ENCODE measurements at places on chromosomes 1 and 21. TPM values are rescaled to one million over a fixed set of nuclear protein-coding genes. Genes with fewer than 3 reads are reported as not detected.

The ANKRD65 gene
- polyA plus RNA-seq = 5.4 TPM

The PTPRC gene
- 16.4 TPM for polyA plus RNA-seq

The GADD45A gene
- polyA plus RNA-seq = 49.9 TPM

The TMPRSS15 gene
- polyA plus RNA-seq = not detected

The CYP4B1 gene
- polyA plus RNA-seq = 6.0 TPM

The NDUFS5 gene
- 646 TPM for polyA plus RNA-seq

The LCE2B gene
- not detected for polyA plus RNA-seq

The CR1L gene
- not detected for polyA plus RNA-seq
